Stimulated activated CD8-positive, alpha-beta memory T cell treated with anti-CD3 and anti-CD28 coated beads, Interleukin-2, amount 100 ng/mL, for 48 hours (primary cell): ENCODE measurements at places on chromosomes 6 and 20.

DNA sequence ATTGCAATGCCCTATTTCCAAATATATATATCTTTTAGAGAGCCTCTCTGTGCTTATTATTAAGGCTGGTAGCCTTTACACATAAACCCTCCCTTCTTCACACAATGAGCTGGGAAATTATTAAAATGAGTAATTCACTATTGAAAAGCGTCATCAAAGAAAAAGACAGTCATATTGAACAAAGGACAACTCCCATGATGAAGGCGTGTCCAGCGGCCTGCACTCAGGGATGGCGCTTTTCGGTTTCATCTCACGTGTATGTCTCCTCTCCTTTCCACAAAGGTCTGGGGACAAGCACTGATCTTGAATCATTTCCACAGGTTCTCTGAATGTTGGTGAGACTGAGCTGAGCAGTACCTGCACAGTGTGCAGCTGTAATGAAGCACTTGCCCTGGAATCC is 3.5 kb downstream of the SERPINB9 start:
- no peak for DNase-seq

DNA sequence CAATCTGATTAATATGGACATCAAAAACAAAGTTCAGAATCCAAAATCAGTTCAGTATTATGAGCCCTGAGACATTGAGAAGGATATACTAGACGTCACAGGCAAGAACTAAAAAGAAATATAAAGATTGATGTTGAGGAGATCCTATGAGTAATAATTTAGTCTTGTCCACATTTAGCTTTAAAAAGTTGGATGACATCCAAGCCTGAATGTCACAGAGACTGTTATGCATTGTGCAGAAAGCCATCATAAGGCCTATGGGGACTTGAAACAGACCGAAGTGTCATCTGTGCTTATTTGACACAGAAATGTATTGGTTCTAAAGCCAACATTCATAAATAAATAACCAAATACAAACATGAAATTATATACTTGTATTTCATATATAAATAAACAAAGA is 581.8 kb upstream of the MMS22L start:
- DNase-seq = no peak

- DNase-seq = no peak
Observed at GRCh38 chr20:50187403-50188051, 3.1 kb upstream of the CEBPB start.

GRCh38 chr6:89311853-89312531 is 3.1 kb downstream of the GABRR2 start:
- no peak for DNase-seq

- no peak for DNase-seq
Observed at GRCh38 chr6:82073484-82073883, 174.1 kb downstream of the IBTK start.

DNA sequence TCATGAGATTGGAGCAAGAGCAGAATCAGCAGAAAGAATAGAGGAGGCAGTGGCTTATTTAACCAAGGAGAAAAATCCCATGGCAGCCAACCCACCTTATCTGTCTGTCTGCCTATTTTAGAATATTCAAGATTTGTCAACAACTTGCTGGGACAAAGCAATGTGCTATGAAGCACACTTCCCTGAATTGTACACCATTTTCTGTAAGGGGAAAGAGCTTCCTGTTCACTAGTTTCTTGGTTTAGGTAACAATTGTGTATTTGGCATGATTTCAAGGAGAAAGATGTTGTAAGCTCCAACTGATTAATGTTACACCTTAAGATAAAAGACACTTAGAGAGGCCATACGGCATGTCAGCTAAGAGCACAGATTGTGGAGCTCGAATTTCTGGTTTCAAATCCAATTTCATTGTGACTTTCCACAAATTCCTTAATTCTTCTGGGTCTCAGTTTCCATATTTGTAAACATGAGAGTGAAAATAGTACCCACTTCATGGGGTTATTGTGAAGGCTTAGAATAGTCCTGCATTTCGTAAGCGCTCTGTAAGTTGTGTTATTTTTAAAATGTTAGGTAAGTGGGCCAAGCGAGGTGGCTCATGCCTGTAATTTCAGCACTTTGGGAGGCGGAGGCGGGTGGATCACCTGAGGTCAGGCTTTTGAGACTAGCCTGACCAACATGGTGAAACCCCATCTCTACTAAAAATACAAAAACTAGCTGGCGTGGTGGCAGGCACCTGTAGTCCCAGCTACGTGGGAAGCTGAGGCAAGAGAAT is 4.8 kb upstream of the MUC22 start:
- no peak for DNase-seq

DNA sequence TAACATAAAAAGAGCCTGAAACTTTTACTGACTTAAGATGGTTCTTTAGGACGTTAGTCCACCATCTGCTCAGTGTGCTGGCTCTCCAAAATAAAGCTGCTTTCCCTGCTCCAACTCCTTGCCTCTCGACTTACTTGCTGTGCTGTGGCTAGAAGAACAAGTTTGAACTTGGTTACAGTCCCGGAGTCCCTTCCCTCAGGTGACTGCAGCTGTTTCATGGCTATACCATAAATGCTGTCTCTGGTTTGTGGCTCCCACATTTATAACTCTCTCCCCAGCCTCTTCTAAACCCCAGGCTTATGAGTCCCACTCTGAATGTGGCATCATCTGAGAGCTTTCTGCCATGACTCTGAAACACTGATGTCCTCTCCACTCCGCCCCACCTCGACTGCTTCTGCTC is 306.4 kb upstream of the PRND start:
- no peak for DNase-seq

DNA sequence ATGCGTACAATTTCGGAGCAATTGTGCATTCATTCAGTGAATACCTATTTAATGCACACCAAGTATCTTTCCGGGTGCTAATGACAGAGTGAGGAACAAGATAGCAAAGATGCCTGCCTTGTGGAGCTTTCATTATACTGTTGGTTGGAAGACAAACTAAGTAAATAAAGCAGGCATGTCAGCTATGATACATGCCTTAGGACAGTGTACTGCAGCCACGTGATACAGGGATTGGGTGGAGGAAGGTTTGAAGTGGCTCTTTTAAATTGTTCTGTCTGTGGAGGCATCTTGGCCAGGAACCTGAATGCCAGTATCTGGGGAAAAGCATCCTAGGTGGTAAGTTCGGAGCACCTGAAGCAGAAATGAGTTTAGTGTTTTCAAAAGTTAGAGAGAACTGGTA is 3.0 kb upstream of the OTOR start:
- DNase-seq = no peak

DNA sequence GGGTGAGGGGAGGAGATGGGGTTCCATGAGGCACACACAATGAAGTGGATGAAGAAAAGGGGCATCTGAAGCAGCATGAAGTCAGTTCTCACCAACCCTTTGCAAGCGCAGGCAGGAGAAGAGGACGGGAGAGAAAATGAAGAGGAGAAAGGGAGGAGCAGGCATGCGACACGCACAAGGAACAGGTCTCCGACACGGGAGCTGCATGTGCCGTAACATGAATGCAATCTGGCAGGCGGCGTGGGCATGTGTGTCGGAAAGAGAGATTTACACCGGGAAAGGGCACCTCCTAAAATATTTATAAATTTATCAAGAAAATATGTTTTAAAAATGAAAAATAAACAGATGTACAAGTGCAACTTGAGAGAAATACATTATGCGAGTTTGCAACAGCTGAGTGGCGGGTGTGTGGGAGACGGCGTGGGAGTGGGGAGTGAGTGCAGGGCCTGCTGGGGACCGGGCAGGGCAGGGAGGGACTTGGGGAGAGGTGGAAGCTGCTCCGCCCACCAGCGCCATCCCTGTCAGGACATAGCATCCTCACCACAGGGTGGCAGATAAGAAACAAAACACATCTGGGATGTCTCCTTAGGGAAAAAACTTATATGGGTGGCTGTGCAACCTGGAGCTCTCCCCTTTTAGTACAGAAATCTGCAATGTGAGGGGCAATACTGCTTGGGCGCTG is 40.6 kb downstream of the GJA10 start:
- DNase-seq = no peak

DNA sequence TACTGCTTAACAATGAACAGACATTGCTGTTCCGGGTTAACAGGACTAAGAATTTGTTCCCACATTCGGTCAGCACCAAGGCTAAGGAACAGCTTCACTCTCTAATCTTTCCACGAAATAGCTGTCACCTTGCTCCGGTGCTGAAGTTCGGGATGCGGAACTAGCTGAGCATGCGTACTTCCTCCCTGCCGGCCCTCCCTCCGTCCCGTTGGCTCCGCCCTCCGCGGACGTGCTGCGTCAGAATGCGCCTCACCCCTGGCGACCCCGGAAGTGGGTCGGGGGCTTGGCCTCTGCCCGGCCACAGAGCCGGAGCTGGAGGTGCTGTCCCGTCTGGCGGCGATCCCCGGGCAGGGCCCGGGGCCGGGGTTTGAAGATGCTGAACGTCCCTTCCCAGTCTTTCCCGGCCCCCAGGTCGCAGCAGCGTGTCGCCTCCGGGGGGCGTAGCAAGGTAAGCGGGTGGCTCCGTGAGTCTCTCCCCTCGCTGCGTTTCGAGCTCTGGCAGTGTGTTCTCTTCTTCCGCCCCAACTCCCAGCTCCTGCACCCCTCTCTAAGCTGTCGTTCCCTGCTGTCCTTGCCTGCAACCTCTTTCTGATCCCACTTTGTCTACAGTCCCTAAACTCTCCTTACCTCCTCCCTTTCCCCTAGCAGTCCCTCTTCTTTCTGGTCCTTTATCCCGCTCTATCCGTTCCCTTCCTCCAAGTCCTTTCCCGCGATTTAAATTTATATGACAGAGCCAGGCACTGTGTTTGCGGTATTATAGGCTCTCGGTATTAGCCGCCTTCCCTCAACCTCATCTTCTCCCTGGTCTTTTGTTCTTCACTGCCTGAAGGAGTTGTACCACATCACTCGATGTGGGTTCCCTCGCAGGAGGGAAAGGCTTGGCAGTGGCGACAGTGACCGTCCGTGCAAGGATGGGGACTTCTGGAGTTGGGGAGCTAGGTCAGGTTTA is at the start of gene CYB5R4:
Gene CYB5R4, plus strand, starts transcription at position 280 of the 949 bp plus-strand sequence. Its CDS starts 94 bp downstream, at position 374.
- peak; percentile 86 for DNase-seq

GRCh38 chr20:325889-326644 is 715 bp downstream of the SOX12 start:
- DNase-seq = peak; percentile 39

DNA sequence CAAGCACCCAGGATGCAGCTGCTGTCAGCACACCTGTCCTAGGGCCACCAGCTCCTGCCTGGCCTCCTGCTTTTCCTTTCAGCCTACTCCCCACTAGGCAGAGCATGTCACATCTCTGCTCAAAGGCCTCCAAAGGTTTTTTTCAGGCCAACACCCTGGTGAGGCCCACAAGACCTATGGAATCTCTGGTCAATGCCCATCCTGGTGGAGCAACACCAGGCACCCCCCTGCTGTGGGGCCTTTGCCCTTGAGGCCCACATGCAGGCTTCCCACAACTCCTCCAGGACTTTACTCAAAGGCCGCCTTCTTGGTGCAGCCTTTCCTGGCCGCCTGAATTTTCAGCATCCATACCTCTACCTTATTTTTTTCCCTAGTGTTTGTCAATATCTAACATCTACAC is 76.9 kb downstream of the SLC23A2 start:
- DNase-seq = no peak

DNA sequence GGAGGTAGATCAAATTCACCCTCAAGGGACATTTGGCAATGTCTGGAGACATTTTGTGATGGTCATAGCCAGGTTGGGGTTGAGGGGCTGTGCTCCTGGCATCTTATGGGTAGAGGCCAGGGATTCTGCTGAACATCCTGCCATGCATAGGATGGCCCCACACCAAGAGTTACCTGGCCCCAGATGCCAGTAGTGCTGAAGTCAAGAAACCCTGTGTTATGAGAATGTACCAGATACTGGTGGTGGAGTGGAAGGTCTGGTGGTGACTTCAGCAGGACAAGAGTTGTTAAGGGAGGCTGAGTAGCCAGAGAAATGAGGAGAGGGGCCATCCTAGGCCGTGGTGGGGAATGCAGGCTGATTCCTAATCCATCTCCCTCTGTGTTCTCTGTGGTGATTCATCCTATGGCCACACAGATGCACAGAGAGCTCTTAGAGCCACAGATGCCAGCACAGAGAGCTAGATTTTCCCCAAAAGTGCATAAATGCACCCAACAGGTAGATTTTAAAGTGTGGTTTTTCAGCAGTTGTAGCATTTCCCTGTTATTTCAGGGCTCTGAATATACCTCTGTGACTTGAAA is 43.6 kb downstream of the CDYL start:
- no peak for DNase-seq

DNA sequence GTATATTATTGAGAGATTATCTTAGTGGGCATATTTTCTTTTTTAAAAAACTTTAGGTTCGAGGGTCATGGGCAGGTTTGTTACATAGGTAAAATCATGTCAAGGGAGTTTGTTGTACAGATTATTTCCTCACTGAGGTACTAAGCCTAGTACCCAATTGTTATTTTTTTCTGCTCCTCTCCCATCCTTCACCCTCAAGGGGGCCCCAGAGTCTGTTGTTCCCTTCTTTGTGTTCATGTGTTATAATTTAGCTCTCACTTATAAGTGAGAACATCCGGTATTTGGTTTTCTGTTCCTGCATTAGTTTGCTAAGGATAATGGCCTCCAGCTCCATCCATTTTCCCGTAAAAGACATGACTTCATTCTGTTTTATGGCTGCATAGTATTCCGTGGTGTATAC is 247.9 kb upstream of the RAB32 start:
- no peak for DNase-seq
